CD4-positive, alpha-beta T cell treated with Interleukin-1 beta for 1 hour (primary cell): ENCODE measurements at places on chromosomes 3 and 15.
A peak's percentile ranks its signal among the peaks of the same experiment; 100 is the strongest.

DNA sequence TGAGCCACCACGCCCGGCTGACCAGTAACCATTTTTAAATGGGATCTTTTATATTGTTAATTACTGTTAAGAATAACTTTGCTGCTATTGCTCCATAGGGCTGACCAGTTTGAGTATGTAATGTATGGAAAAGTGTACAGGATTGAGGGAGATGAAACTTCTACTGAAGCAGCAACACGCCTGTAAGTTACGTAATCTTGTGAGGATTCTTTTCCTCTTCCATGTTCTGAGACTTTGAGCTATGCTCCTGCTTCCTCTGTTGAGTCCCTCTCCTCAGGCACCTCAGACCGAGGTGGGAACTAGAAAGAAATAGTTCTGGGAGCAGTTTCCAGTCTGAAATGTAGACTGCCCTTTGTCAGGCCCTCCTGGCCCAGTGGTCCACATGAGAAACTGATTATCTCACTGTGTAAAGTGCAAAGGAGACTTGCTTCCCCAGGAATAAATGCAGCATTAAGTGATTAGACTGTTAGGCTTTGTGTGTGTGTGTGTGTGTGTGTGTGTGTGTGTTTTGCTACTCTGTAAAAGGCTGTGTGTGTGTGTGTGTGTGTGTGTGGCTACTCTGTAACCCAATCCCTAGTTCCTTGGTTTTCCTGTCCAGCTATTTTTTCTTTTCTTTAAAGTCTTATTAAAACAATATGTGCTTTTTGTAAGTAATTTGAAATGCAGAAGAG is 5.2 kb downstream of the POLR2H start:
- DNase-seq = no peak

DNA sequence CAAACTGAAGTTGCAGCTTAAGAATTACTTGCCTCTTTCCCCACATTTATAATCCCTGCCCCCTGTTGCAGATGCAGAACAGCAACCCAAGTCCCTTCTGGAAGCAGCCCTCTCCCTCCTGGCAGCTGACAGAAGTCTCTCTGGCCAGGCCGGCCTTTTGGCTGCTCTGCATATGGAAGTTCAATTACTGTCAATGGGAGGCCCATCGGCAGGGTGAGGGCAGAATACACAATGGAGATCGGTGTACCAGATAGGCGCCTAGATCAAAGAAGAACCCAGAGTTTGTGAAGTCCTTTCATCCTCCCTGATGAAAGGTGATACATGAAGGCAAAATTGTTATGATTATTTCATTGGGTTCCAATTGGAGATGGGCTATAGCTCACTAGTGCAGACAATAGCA is 327.9 kb upstream of the CTNNB1 start:
- no peak for DNase-seq

GRCh38 chr3:127734754-127735473 is 62.2 kb downstream of the ABTB1 start:
- DNase-seq = peak; percentile 15

DNA sequence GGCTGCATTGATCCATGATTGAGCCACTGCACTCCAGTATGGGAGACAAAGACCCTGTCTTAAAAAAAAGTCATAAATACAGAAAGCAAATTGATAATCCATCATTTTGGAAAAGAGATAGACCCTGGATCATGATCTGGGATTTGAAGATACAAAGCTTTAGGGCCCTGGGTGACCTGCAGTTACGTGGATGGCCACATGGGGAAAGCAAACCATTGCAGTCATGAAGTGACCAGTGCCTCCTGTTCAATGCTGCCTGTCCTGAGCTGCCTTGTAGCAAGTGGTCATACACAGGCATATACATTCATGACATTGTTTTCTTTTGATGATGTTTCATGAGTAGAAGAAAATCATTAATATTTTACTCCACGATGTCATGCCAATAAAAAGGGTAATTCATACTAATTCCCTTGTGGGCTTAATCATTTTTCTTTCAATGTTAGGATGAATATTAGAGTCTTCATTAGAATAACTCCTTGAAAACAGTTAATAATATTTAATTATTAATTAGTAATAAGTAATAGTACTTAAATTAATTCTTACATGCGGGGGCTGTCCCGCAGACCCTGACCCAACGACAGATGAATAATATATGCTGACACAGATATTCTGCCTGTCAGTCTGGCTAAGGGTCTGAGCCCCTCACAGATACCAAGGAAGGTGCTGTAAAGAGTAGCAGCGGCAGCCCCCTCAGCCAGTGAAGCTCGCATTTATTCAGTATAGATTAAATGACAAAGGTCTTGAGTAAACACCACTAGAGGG is 109.0 kb upstream of the UNC13C start:
- DNase-seq = no peak

DNA sequence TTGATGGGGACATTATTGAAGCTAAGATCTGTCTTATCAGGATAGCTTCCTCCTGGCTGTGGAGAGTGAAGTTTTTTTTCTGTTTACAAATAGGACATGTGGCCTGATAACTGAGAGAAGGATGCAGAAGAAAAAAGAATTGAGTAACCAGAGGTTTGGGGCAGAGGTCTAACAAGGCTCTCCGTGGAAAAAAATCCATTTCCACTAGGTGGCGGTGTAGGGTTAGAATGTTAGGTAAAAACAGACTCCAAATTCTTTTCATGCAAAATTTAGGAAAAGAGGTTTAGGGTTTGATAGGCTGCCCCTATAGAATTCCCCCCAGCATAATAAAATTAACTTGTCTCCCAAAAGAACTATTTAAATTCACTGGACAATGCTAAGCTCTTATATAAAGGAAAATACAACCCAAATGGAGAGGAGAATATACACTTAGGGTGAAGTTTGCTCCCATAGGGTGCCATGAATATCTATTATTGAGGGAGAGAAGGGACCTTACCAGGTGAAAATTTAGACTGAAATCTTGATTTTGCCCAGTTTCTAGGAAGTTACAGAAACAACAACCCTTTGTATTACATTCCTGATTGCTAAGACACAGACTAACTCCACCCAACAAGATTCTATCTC is 1560.4 kb downstream of the OTOL1 start:
- DNase-seq = no peak

GRCh38 chr15:78691851-78692421 is 50.9 kb upstream of the CHRNB4 start:
- DNase-seq = no peak

GRCh38 chr3:151171145-151171757 is 31.8 kb downstream of the GPR171 start:
- peak; percentile 49 for DNase-seq

GRCh38 chr3:56954125-56954524 is 106.3 kb upstream of the SPATA12 start:
- DNase-seq = no peak

- no peak for DNase-seq
These were observed 245.0 kb upstream of the RASGRP1 start for GRCh38 chr15:38809621-38810020.

GRCh38 chr3:42714171-42714852 is 11.7 kb upstream of the HHATL start:
- DNase-seq = no peak

DNA sequence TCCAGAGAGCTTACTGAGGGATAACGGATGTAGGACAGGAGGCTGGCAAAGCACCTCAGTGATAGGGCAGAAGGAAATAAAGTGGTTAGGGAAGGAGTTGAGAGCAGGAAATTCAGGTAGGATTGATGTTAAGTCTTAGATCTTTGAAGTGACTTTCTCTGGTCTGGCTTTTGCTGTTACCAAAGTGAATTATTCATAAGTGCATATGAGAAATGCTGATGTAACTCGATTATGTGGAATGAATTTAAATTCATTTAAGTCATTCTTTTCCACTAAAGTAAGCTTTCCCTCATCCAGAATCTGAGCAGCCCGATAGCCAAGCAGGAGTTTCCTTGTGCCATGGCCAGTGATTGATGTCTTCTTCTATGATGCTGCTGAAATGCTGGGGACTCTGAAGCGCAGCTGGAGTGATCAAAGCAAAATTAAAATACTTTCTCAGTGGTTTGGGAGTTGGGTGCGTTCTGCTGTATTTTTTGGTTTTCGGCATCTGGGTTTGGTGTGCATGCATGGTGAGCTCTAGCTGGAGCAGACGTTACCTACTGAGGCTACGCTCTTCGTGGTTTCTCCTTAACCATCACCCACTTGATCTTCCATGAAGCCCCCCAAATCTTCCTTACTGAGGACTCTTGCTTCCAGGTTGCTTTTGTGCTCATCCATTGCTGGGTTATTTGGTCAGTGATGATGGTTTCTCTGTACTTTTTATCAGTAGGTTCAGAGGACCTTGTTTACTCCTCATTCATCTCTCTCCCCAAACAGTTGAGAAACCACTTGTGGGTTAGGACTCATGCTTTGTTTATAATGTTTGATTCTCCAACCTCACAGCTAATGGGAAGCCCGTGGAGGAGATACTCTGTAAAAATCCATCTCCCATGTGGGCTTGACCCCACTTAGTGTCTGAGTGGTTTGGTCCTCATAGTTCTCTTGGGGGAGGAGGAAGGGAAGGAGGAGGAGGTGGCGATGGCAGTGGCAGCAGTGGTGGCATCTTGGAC is 72.5 kb downstream of the IGF1R start:
- no peak for DNase-seq

GRCh38 chr3:12392101-12392878 is 92.0 kb upstream of the TSEN2 start:
- DNase-seq = no peak

GRCh38 chr15:62365795-62366442 is 200.8 kb upstream of the C2CD4B start:
- no peak for DNase-seq

GRCh38 chr3:177169936-177170722 is 27.2 kb downstream of the TBL1XR1 start:
- DNase-seq = no peak

DNA sequence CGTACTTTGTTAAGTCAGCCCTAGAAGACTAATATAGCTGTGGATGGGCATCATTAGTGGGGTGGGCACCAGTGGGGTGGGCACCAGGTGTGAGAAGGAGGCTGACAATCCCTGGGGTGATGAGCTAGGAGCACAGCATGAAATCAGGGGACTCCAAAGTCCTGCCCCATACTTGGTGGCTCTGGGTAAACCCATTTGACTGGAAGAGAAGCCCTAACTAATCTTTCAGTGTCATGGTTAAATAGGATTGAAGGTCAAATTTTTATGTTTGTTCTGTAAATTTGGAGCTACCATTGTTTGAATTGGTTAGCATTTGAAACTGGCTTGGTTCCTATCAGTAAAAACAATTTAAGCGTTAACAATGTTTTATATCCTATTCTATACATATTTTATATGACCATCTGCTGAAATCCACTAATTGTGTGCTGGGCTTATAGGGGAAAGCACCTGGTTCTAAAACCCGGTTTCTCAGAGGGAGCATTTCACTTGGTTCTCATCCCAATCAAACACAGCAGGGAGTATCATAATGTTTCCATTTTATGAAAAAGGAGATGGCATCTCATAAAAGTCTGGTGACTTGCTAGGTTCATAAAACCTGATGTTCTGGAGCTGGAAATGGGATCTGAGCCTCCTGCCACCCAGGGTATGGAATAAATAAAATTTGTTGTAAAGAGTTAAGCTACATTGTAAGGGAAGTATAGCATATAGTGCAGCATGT is 87.7 kb upstream of the HACD2 start:
- DNase-seq = no peak

DNA sequence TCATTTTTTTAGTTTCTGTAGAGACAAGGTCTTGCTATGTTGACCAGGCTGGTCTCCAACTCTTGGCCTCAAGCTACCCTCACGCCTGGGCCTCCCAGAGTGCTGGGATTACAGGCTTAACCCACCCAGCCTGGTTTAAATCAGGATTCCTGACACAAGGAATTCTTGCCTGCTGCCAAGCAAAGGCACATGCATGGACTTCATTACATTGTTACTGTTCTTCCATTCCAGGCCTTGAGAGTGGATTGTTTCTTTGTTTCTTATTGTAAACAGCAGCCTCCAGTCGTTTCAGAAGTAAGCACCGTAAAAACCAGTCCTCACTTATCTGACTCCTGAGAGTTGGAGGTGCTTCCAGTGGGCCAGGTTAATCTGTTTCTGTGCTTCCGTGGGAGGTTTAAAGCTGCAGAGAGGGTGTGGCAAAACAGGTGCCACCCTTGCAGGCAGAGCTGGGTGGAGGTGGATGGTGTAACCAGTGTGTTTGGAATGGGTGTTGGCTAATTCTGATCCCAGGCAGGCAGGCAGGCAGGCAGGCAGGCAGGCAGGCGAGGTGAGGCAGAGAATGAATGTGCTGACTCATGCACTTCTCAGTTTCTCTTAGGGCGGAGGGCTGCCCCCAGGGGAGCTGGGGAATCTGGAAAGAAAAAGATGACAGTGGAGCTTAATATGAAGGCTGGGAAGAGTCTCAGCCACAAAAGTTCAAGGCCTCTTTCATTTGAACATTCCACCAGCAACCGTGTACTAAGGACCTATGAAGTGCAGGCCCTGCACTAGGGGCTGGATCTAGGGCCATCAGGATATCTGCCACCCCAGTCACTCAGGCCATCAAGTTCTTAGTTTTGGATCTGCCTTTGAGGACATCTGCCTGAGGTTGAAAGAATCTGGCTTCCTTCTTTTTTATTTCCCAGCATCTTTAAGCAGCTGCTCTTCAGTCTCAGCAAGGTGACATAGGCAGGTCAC is 37.0 kb upstream of the CDCP1 start:
- no peak for DNase-seq

GRCh38 chr3:146974001-146974400 is 368.9 kb upstream of the PLSCR5 start:
- no peak for DNase-seq

DNA sequence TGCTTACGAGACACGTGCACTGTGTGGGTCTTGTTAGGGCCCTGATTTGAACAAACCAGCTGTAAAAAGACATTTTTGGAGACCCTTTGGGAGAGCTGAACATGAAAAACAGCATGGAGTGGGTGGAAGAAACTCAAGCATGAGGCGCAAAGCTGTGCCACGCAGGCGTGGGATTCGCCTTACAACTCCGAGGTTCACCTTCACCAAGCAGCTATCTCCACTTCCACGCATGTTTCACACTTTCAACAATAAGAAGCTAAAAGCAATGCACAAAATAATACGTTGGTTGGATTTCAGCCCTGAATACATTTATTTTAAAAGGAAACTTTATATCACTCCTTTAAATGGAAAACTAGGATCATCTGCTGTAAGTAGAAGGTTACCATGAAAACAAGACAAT is 42.5 kb downstream of the IQSEC1 start:
- no peak for DNase-seq

DNA sequence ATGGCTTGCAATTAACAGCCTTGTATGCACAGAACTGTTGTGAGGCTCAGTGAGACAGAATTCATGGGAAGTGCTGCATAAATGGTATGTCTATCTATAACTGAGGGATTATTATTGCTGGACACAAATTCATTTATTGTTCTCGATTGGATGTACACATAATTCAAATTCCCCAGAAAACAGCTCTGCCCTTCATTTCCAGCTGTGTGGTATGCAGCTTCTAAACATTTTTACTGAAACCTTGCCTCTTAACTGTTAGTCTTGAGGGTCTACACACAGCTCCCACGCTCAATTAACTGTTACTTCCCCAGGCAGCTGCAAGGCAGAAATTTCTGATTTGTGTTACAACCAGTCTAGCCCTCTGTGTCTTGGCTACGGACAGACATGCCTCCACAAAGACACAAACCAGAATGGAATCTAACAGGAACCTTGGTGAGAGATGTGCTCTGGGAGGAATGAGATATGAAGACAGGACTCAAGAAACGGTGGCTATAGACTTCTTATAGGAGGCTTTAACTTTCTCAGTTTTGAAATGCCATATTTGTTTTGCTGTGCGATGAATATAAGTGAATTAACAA is 139.7 kb upstream of the TBL1XR1 start:
- no peak for DNase-seq

GRCh38 chr3:195046441-195046840 is 224.5 kb downstream of the XXYLT1 start:
- DNase-seq = no peak

GRCh38 chr3:95715128-95715527 is 1099.3 kb upstream of the EPHA6 start:
- DNase-seq = no peak
